ENCODE measurements at places on chromosomes 7 and 10.

- DNase-seq, result no peak
Observed at GRCh38 chr7:121519548-121520521, 123.7 kb upstream of the FAM3C start.

- DNase-seq, result no peak
Observed at GRCh38 chr7:42714356-42714755, 197.5 kb downstream of the C7orf25 start.

- no peak for DNase-seq
Observed at GRCh38 chr7:80403686-80404241, 108.1 kb downstream of the GNAT3 start.

DNA sequence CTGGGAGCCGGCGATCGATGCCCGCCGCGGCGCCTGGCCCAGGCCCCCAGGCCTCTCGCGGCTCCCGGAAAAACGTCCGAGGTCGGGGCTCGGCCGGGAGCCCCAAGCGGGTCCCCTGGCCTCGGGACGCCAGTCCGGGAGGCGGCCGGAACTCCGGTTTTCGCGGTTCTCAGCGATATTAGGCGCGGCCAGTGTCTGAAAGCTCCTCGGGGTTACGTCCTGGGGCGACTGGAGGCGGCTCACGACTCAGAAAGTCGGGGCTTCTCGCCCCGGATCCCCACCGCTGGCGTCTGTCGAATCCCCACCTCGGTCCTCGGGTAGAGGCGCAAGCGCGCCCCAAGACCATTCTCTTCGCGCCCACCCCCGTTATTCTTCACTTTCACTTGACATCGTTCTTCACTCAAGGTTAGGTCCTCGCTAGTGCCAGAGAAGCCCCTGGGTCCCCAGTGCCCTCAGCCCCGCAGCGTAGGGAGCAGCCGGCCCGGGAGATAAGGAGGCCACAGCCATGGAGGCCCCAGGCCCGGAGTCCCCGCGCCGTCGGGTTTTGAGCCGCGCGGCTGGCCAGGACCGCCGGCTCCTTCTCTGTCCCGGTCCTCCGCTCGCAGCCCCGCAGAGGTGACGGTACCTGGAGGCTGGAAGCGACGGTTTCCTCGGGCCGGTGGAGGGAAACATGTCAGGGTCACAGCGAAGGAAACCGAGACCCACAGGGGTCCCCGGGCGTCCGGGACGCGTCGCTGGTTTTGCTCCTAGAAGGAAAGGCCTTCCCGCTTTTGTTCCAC lies 35.2 kb upstream of the EBLN1 start:
- DNase-seq, result no peak

DNA sequence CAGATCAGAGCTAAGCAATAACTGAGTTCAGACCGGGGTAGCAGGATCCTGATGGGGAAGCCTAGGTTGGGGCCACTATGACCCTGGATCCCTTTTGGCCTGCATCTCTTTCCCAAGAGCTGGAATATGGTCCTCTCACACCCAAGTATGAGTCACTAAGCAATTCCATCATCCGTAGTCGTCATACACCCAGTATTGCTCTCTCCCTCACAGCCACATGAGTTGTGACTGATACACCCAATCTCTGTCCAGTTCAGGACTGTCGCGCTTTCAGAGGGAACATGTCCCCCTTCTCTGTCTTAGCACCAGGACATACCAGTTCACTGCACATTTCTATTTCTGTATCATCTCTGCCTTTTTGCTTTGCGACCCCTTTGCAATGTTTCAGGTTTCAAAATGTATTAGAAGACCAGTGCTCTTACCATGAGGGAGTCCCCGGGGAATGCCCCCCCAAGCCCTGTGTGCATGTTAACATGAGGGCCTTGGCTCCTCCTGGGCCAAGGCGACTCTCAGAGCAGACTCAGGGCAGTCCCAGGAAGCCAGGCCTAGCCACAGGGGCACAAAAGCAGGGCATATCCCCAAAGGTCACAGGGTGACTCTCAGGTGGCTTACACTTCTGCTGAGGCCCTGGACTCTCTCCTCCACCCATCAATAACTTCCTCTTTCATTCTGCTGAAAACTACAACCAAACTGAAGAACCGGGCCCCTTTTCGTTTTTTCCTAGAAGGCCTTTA lies 75.3 kb upstream of the SAMD8 start:
- no peak for DNase-seq
